ENCODE measurements at places on chromosomes 7 and 10.

DNA sequence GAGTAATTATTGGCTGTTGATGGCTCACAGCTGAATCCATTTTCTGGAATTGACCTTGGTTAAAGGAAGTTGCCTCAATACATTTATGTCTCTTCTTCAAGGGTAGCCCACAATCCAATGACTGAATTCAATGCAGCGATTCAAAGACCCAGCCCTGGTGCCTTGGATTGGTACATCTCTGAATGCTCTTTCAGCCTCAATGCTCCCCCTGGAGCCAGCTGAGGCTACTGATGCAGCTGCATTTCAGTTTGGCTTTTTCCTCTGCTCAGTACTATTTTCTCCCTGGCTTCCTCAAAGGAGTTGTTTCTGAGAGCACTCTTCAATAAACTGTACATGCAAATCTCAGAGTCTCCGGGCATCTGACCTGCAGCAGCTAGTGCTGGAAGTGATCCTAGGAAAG lies 633 bp upstream of the EBLN1 start:
- H3K27me3 ChIP-seq: no peaks in the 10 kb centered on the region
- H3K4me3 ChIP-seq: no peak overlapping the region
- no peaks in the 10 kb centered on the region for H3K4me1 ChIP-seq
- DNase-seq: no peak

GRCh38 chr7:36742911-36743775 lies 18.8 kb upstream of the AOAH start:
- H3K36me3 ChIP-seq: no peaks in the 10 kb centered on the region
- H3K4me3 ChIP-seq: no peak overlapping the region
- no peaks in the 10 kb centered on the region for H3K4me1 ChIP-seq
- no peak overlapping the region for H3K27ac ChIP-seq
- peaks cover 2% of the 10 kb centered on the region for H3K27me3 ChIP-seq

GRCh38 chr7:135584362-135585353 lies 26.9 kb downstream of the NUP205 start:
- H3K4me3 ChIP-seq: no peak overlapping the region
- H3K27ac ChIP-seq: no peak overlapping the region
- H3K4me1 ChIP-seq: no peaks in the 10 kb centered on the region
- DNase-seq: no peak
- H3K27me3 ChIP-seq: no peaks in the 10 kb centered on the region
- peaks cover 49% of the 10 kb centered on the region for H3K36me3 ChIP-seq

DNA sequence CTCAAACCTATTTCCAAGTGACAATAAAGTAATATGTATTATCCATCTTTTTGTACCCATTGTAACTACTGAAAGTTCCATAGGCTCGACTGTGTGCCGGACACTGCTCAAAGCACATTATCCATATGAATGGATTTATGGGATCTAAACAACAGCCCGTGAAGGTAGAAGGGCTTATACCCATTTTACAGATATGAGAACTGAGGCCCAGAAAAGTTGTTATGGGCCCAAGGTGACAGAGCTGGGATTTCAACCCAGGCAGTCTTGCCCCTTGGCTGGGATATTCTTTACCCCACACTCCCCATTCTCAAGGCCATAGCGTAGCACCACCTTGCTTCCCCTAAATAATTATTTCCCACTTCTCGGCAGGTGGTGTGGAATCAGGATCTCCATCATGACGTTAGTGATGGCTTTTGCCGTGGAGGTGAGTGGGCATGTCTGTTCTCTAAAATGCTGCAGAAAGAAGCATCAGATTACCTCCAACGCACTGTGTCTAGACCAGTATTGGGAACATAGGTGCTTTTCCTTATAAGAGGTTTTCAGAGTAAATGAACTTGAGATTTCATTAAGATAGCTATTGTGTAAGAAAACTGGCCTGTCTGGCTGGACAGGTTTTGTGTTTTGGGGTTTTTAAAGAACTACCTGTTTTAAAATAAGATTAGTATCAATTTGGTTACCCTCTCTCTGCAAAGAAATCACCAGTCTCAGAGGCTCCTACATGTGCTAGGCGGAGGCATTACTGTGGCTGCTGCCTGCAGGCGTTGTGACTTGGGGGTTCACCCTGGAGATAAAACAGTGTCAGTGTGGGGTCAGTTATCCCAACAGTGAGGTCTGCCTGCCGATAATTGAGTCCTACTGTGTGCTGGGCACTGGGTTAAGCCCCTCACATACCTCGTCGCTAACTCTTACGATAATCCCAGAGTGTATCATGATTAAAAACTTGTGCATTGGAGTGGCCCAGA lies 85.1 kb upstream of the SDK1 start:
- H3K27ac ChIP-seq: no peak overlapping the region
- H3K4me3 ChIP-seq: no peak overlapping the region
- no peaks in the 10 kb centered on the region for H3K36me3 ChIP-seq
- no peaks in the 10 kb centered on the region for H3K27me3 ChIP-seq
- DNase-seq: no peak

DNA sequence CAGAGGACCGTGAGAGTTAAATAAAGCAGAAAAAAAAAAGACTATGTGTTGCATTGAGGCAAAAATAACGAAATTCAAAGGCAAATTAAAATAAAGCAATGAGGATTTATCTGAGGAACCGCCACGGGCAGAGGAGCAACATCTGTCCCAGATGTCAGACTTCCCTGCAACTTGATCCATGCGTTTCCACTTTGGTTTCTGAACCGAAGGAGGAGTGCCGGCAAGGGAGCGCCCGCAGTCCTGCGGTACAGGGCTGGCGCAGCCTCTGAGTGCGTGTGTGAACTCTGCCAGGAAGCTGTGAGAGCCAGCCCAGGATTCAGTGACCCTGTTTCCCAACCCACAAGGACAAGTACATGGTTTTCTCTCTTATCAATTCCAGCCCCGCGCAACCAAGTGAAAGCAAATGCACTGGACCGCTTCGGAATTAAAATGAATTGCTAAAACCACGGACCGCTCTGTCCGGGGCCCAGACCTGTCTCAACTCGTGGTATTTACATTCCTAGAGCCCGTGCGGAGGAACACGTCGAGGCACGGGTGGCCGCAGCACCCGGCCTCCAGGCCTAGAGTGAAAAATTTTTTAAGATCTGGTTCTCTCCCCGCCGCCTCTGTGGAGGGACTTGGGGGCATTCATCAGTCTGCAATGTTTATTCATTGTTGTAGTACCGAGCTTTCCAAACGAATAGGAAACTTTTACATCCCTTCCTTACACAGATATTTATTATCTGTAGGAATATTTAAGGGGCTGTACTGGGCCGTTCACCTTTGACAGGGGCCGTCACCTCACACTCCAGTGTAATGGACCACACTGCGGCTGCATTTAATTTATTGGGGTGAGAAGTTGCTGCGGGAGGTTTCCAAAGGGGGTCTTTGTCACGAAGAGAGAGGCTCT lies 291.5 kb upstream of the NFE2L3 start:
- no peaks in the 10 kb centered on the region for H3K36me3 ChIP-seq
- peak; percentile 60 for DNase-seq
- H3K4me1 ChIP-seq: peaks cover 44% of the 10 kb centered on the region
- H3K27me3 ChIP-seq: peaks cover 51% of the 10 kb centered on the region

- peaks cover 24% of the 10 kb centered on the region for H3K36me3 ChIP-seq
- H3K27me3 ChIP-seq: no peaks in the 10 kb centered on the region
- no peak overlapping the region for H3K27ac ChIP-seq
- DNase-seq: no peak
- H3K4me3 ChIP-seq: no peak overlapping the region
- no peaks in the 10 kb centered on the region for H3K4me1 ChIP-seq
Observed at GRCh38 chr10:121956111-121957061, 18.6 kb downstream of the NSMCE4A start.

DNA sequence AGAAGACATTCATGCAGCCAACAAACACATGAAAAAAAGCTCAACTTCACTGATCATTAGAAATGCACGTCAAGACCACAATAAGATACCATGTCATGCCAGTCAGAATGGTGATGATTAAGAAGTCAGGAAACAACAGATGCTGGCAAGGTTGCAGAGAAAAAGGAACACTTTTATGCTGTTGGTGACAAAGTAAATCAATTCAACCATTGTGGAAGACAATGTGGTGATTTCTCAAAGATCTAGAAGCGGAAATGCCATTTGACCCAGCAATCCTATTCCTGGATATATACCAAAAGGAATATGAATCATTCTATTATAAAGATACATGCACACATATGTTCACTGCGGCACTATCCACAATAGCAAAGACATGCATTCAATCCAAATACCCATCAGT lies 77.6 kb downstream of the C10orf90 start:
- no peaks in the 10 kb centered on the region for H3K4me1 ChIP-seq
- no peaks in the 10 kb centered on the region for H3K36me3 ChIP-seq
- no peak overlapping the region for H3K4me3 ChIP-seq
- no peak overlapping the region for H3K27ac ChIP-seq

DNA sequence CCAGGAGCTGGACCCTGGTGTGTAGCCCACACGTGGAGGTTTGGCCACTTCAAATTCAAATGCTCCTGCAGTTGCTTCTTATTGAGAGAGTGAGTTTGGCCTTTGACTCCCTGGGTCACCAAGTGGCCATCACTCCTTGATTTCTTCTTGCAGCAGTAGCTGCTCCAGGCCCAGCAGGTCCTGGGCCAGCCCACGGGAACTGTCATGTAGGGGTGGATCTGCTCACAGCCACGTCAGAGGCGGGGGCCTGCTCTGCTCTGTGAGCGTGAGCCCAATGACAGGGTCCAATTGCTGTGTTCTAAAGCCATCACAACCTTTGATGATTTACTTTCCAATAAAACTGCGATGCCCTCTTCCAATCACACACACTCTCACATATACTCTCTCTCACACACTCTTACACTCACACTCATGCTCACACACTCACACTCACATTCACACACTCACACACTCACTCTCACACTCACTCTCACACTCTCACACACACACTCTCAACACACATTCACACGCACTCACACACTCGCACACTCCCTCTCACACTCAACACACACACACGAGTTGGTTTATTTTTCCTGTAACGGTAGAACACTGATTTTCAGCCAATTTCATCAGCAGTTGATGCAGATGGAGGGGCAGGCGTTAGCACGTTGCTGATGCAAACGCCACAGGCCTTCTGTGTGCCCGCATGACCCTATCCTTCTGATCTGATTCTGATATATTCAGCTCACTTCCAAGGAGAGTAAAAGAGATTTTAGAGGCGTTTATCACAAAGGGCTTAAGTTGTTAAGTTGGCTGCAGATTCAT lies 210.7 kb upstream of the PPP2R2D start:
- DNase-seq: no peak
- H3K4me1 ChIP-seq: peaks cover 15% of the 10 kb centered on the region
- H3K27ac ChIP-seq: no peak overlapping the region
- H3K36me3 ChIP-seq: no peaks in the 10 kb centered on the region

- no peak for DNase-seq
- peaks cover 27% of the 10 kb centered on the region for H3K4me1 ChIP-seq
- no peaks in the 10 kb centered on the region for H3K36me3 ChIP-seq
- H3K27me3 ChIP-seq: peaks cover 2% of the 10 kb centered on the region
Observed at GRCh38 chr10:132249824-132250375, 57.9 kb downstream of the STK32C start.

DNA sequence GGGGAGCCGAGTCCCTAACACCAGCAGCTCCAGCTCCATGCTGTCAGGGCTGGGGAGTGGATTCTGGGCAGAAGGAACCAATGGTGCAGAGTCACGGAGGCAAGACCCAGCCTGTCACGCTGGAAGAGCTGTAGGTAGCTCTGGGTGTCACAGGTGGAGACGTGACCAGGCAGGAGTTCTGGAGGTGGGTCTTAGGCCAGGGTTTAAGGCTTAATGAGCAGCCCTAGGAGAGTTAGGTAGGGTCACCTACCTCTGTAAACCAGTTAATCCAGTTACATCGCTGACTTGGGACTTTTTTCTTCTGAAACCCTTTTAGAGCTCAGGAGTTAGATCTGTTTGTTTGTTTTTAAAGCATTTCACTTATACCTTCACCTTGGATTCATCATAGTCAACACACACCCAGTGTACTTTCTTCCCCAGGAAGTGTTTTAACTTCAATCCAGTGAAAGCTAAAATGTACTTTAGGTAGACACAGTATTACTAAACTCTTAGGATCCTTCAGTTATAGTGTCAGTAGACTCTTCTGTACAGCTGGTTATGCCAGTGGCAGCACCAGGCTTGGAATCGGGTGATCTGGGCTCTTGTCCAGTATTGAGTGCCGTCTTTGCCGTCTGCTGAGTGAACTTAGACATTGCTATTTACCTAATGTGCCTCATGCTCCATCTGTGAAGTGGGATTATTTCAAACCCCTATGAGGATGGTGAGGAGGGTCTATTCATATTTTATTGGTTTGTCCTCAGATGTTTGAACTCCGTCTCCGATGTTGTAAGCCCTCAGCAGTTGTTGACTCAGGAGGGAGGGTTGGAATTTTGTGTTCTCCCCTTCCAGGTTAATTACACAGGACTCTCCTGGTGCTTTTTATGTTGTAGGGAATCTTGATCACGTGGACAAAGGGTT lies 31.0 kb downstream of the TACR2 start:
- no peak for DNase-seq
- H3K27me3 ChIP-seq: no peaks in the 10 kb centered on the region
- H3K4me3 ChIP-seq: no peak overlapping the region
- no peak overlapping the region for H3K27ac ChIP-seq
- H3K4me1 ChIP-seq: peaks cover 22% of the 10 kb centered on the region

- H3K4me1 ChIP-seq: peaks cover 6% of the 10 kb centered on the region
- no peaks in the 10 kb centered on the region for H3K27me3 ChIP-seq
- DNase-seq: no peak
- H3K36me3 ChIP-seq: peaks cover 7% of the 10 kb centered on the region
Observed at GRCh38 chr10:86899132-86899531, 58.3 kb downstream of the MMRN2 start.

DNA sequence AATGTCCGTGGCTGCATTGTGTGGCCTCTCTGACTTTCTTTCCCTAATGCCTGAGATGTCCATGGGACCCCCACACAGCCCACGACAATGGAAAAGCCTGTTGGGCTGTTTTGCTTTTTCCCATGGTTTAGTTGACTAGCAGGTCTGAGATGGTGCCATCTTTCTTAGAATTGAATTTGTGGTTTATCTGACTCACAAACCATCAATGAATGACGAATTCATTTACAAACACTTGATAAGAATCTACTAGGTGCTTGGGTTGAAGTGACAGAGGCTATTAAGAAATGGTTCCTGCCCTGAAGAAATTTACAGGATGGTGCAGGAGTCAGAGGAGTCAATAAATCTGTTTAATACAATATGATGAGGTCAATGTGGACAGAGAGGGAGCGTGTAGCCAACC lies 75.4 kb downstream of the OTUD1 start:
- DNase-seq: no peak
- no peak overlapping the region for H3K27ac ChIP-seq
- no peak overlapping the region for H3K4me3 ChIP-seq
- H3K4me1 ChIP-seq: no peaks in the 10 kb centered on the region

Data from muscle of leg (tissue), 16 donors.